ENCODE measurements at places on chromosomes 16 and 17.

GRCh38 chr17:78824240-78824639, 16.4 kb downstream of the USP36 start:
- no peak for DNase-seq

DNA sequence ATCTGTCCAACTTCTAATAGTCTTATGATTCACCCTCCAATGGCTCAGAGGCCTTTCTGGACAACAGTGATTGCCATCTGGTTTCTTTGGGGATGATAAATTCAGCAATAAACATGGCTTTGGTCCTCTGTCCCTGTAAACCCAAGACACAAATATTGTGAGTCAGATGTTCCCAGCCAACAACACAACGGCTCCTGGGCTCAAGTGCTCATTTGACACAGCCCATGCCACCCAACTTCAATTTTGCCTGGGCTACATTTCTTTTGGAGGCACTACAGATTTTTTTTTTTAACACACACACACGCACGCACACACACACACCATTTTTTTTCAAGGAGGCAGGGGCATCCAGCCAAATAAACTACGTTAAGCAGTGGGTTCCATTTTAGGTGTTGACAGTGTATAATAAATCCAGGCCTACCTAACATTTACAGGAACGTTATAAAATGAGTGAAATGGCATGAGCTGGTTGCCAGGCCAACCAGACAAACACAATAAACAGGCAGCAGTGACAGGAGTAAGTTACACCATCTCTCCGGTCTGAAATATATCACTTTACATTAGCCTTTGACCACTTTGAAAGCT, 939.9 kb upstream of the SOX9 start:
- peak; percentile 95 for DNase-seq

DNA sequence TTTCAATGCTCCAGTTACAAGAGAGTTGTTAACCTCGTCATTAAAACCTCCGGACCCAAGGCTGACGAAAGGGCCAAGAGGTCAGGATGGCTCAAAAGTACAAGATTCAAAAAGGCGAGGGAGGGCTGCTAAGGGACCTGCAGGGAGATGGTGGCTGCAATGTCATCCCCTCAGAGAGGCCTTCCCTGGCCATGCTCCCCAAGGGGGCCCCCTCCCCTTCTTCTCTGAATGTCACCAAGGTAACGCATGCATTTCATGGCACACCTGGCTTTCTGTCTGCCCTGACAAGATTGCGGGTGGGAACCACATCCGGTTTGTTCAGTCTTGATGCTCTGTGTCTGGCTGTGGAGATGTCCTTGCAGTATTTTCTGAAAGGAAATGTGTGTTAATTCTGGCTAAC, 89.9 kb downstream of the C16orf78 start:
- DNase-seq, result peak; percentile 20

GRCh38 chr17:34412965-34413441, 50.0 kb upstream of the CCL1 start:
- DNase-seq, result no peak

DNA sequence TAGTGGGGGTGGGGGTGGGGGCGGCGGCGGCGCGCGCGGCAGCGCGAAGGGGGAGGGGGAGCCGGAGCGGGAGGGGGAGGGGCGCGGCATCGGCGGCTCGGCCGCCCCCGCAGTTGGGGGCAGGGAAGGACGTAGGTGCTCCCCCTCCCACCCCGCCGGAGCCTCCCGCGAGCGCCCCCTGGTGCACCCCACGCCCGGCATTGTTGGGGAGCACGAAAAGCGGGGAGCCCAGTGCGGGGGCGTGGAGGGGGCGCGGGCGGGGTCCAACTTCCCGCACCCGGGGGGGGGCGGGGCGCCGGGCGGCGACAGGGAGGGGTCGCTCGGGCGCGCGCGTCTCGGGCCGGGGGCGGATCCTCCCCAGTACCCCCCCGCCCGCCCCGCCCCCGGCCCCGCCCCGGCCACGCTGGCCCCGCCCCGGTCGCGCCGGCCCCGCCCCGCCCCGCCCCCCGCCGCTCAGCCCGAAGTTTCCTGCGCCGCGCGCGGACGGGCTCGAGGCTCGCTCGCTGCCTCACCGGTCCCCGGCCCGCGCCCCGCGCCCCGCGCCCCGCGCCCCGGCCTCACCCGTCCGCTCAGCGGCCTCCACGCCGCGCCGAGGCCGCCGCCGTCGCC, at the start of gene CACNA1H:
CACNA1H (plus strand) TSS at position 456 of the 609 bp plus-strand sequence. CDS start 632 bp downstream, outside the sequence.
- DNase-seq, result no peak

GRCh38 chr16:5367951-5368350, 270.4 kb upstream of the EEF2KMT start:
- DNase-seq, result no peak

GRCh38 chr17:11324846-11325420, 83.9 kb downstream of the SHISA6 start:
- no peak for DNase-seq

GRCh38 chr17:78679495-78680395, 102.3 kb downstream of the CYTH1 start:
- DNase-seq, result no peak

GRCh38 chr17:75536366-75536765, 10.9 kb downstream of the LLGL2 start:
- no peak for DNase-seq

DNA sequence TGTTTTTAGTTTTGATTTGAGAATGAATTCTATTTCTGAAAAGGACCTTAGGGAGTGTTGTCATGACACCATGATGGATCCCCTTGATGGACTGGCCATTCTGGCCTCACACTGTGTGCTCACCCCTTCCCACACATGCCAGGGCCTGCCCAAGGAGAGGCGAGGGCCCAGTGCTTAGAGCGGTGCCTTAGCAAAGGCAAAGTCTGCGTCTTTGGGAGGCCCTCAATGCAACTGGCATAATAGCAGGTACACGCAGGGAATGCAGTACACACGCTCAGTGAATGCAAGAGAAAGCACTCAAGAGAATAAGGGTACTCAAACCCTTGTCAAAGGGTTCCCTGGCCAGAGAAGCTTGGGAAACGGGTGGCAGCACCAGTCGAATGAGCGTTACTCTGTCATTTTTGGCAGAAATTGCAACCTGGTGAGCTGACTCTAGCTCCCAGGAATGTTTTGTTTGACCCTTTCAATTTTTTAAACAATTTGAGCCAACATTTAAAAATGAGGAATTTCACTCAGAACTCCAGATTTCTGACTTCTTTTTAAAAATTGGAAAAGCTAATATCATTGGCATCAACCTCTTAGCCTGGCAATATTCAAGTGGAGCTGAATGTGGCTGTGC, 32.1 kb downstream of the NKD1 start:
- DNase-seq, result no peak

- no peak for DNase-seq
These were observed 76.3 kb downstream of the JPH3 start for GRCh38 chr16:87678618-87679017.

- no peak for DNase-seq
These were observed 4.4 kb downstream of the PITPNM3 start for GRCh38 chr17:6551869-6552531.

- DNase-seq, result peak; percentile 58
These were observed 21.4 kb downstream of the RPS6KB1 start for GRCh38 chr17:59914274-59914854.

DNA sequence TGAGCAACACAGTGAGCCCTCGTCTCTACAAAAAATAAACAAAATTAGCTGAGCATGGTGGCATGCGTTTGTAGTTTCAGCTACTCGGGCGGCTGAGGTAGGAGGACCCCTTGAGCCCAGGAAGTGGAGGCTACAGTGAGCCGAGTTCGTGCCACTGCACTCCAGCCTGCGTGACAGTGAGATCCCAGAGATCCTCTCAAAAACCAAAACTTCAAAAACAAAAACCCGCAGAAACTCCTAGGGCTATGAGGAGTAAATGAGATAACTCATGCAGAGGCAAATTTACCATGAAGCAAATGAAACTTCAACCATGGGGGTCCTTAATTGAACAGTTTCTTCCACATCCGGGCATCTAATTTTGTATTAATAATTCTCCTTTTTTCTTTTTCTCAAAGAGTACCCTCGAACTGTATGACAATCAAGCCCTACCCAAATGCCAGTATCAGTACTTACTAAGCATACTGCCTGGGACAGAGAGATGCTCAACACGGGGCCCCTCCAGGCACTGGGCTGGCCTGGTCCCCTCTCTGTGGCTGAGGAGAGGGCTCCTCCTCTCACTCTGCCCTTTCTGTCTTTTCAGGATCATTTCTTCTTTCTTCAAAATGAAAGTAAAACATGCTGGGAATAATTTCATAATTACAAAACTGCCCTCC, 789 bp upstream of the PIPOX start:
- DNase-seq, result no peak

DNA sequence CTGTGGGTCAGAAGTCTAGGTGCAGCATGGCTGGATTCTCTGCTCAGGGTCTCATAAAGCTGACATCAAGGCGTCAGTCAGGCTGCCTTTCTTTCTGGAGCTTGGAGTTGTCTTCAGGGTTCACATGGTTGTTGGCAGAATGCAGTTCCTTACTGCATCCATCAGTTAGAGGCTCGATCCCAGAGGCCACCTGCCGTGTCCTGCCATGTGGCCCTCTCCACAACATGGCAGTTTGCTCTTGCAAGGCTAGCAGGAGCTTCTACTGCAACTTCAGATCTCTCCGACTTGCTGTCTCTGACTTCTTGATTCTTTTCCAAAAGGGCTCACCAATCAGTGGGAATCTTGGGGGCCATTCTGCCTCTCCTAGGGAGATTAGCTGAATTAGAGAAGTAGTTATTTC, 11.9 kb downstream of the PITPNC1 start:
- no peak for DNase-seq

DNA sequence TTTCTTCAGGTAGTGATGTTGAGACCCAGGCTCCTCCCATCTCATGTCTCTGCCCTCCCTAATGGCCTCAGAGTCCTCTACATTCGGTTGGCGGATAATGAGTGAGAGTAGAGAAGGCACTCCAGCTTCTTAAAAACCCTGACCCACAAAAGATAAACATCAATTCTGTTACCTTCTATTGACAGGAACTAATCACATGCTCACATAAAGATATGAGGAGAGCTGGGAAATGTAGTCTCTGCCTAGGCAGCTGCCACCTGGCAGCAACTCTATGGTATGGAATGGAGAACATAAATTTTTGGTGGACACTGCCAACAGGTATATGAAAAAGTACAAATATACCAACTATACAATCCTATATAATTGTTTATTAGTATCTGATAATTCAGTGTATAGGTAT, 110.7 kb upstream of the HLF start:
- peak; percentile 20 for DNase-seq

- DNase-seq, result no peak
These were observed 41.2 kb downstream of the TTC19 start for GRCh38 chr17:16040710-16041251.

- no peak for DNase-seq
These were observed 99.3 kb downstream of the NLK start for GRCh38 chr17:28141773-28142172.

- no peak for DNase-seq
These were observed 65.8 kb downstream of the RGS9 start for GRCh38 chr17:65202844-65203571.

GRCh38 chr17:47889734-47890529, 6.1 kb upstream of the SP2 start:
- peak; percentile 61 for DNase-seq

DNA sequence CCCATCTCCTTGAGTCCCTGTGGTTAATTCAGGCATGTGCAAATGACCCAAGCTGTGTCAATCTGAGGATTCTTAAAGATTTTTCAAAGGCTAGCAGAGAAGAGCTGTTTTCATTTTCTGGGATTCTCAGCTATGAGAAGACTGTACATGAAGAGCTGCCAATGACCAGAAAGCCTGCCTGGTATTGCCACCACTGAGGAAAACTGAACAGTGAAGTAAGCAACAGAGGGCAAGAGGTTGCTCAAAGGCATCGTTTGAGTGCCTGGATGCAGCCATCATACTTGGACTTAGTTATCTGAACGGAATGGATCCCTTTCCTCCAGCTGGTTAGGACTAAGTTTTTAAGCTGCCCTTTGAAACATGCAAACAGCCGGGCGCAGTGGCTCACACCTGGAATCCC, 38.4 kb downstream of the FAM20A start:
- no peak for DNase-seq

DNA sequence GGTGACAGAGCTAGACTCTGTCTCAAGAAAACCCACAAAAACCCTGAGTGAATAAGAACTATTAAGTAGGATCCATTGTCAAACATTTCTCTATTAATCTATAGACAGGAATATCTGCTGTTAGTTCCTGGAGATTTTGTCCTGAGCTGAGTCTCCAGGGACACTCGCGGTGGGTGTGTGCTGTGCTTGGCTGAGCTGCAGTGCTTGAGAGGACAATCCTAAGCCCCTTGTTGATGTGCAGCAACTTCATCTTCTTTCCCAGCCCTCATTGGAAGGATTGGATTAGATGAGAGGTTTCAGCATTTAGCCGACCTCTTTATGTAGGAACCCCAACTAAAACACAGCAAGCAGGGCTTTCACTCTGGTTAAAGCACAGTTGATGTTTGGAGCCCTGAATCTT, 33.3 kb downstream of the NDEL1 start:
- DNase-seq, result no peak

- no peak for DNase-seq
These were observed 32.6 kb upstream of the ABCA9 start for GRCh38 chr17:69093279-69093789.

DNA sequence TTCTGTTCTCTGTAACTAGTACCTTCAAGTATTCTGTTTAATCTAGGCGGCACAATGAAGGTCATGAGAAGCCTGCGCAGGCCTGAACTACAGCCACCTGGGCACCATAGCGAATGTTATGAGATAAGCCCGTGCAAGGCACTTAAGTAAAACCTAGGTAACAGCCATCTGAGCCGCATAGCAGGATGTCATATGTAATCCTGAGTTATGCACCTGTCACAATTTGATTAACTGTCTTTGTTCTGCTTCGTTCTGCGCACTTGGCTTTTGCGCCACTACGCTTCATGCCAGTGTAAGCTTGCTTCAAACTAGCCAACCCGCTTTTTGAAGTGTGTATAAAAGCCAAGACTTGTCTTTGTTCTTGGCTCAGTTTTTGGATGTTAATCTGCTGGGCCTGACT, 449.8 kb downstream of the KCNJ18 start:
- no peak for DNase-seq

GRCh38 chr17:15398291-15398690, 56.9 kb upstream of the TEKT3 start:
- DNase-seq, result peak; percentile 71
